ENCODE measurements at places on chromosomes 4 and X.

GRCh38 chr4:116444117-116444516 lies 641.3 kb downstream of the TRAM1L1 start:
- no peak for DNase-seq

- DNase-seq: no peak
Observed at GRCh38 chr4:24594887-24595286, 10.5 kb upstream of the DHX15 start.

- no peak for DNase-seq
Observed at GRCh38 chr4:140374130-140374477, 658 bp downstream of the SCOC start.

- peak; percentile 0 for DNase-seq
Observed at GRCh38 chrX:48278958-48279357, 23.8 kb downstream of the SSX1 start.

- DNase-seq: no peak
Observed at GRCh38 chrX:15976396-15976795, 121.8 kb upstream of the AP1S2 start.

DNA sequence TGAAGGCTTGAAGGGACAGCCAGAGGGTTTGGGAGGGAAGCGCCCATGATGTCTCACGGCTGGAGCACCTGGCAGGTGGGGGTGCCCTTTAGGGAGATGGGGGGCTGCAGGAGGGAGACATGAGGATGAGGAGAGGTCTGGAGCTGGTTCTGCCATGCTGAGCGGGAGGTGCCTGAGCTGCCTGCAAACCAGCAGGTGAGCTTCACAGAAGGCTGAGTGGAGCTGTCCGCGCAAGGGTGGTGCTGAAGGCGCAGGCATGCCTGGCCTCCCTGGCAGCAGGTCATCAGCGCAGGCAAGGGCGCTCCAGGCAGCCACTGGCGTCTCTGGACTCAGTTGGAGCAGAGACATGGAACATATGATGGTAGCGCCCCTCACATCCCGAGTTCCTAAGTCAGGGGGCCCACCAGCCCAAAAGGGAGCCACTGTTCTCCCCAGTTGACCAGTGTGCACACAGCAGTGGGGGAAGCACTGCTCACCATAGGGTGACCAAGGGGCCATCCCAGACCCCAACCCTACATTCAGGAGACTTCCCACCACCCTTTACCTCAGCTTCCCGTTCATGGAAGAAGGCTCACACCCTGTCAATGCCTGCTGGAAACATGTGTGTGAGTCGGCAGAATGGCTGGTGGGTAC lies 25.8 kb downstream of the ADRA2C start:
- peak; percentile 60 for DNase-seq

- no peak for DNase-seq
Observed at GRCh38 chrX:23826216-23826615, 43.2 kb downstream of the SAT1 start.
